LHCN-M2 (cell line): ENCODE measurements at places on chromosomes 11 and 22. TPM values are rescaled to one million over a fixed set of nuclear protein-coding genes. Genes with fewer than 3 reads are reported as not detected.

GRCh38 chr11:63851364-63851763 lies 12.5 kb downstream of the MARK2 start:
- no peak for DNase-seq

DNA sequence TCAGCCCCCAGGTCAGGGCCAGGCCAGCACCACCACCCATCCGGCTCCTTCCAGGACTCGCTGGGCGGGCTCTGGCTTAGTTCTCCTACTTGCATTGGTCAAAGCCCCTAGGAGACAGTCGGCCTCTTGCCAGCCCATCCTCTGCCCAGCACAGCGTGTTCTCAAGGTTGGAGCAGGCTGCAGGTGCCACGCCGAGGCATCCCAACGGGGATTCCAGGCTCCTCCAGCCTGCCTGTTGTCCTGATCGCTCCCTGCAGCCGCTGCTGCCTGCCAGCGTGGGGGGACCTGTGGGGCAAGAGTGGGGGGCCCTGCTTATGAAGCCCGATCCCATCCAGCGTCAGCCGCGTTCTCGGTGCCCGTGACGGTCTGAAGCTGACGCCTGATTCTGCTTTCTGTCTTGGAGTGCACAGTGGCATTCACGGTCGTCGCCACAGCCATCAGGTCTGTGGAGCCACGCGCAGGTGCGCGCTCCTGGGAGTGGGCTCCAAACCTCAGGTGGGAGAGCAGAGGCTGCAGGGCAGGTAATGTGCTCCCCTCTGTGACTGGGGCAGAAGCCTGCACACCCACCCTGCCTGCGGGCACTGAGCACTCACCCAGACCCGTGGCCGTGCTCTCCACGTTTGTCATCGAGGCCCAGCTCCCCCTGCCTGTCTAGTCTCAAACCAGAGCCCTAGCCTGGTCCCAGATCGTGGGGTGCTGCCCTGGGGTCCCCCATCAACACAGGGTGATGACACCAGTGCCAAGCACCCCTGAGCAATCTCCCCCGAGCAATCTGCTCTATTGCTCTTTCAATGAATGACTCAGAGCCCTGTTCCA lies 991.6 kb downstream of the BRD1 start:
- DNase-seq = no peak

- DNase-seq = no peak
Observed at GRCh38 chr11:129302386-129303101, 73.1 kb upstream of the BARX2 start.

OR4A16 gene
- not detected in 2 replicates for total RNA-seq

GRM5 gene
- total RNA-seq = not detected in 2 replicates

GRCh38 chr22:49330421-49331222 lies 497.1 kb downstream of the BRD1 start:
- DNase-seq = no peak

SCGB2A2 gene
- not detected in 2 replicates for total RNA-seq

GRCh38 chr11:108596701-108597100 lies 3.1 kb upstream of the EXPH5 start:
- no peak for DNase-seq

OR8D1 gene
- total RNA-seq = not detected in 2 replicates

DNA sequence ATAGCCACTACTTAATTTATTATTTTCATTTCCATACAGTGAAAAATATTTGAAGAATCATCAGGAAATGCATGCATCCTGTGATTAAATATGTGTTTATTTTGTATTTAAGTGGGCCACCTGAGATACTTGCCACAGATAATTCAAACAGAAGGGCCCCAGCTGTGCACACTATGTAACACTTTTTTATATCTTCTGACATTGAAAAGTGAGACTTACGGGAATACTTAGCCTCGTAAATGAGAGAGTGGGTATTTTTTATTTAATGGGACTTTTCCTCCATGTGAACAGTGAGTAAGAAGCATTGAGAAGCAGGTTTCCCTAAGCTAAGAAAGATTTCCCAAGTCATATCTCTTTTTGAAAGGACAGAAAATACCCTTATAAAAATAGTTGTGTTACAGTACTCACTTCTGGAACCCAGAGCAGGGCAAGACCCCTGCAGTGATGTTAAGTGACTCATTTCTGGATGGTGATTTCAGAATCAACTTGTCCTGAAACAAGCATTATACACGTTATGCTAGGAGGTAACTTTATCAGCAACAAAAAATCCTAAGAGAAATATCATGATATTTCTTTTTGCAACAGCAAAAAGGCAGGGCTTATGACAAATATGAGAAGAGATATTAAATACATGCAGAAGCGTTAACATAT lies 478.1 kb upstream of the CHORDC1 start:
- no peak for DNase-seq

- no peak for DNase-seq
Observed at GRCh38 chr11:78504181-78504580, 70.5 kb downstream of the NARS2 start.

BBOX1 gene
- total RNA-seq = not detected in 2 replicates

GRCh38 chr11:117572129-117572528 lies 224.9 kb downstream of the DSCAML1 start:
- no peak for DNase-seq

GRCh38 chr11:565921-566509 lies 5.2 kb downstream of the RASSF7 start:
- DNase-seq = no peak
